ENCODE measurements at places on chromosomes 5 and 9. TPM values are rescaled to one million over a fixed set of nuclear protein-coding genes. Genes with fewer than 3 reads are reported as not detected.

- H3K36me3 ChIP-seq = no peaks in the 10 kb centered on the region
- no peaks in the 10 kb centered on the region for H3K4me1 ChIP-seq
- peaks cover 3% of the 10 kb centered on the region for H3K27me3 ChIP-seq
Observed at GRCh38 chr9:117415358-117415914, 579 bp upstream of the ASTN2 start.

- H3K4me1 ChIP-seq = peaks cover 32% of the 10 kb centered on the region
- no peak overlapping the region for H3K27ac ChIP-seq
- no peaks in the 10 kb centered on the region for H3K27me3 ChIP-seq
- no peaks in the 10 kb centered on the region for H3K36me3 ChIP-seq
- DNase-seq = no peak
Observed at GRCh38 chr5:158975363-158975762, 124.4 kb downstream of the EBF1 start.

GRCh38 chr9:115142090-115142489, 24.1 kb upstream of the TNC start:
- no peak for DNase-seq
- H3K4me1 ChIP-seq = no peaks in the 10 kb centered on the region
- H3K27me3 ChIP-seq = no peaks in the 10 kb centered on the region
- H3K36me3 ChIP-seq = no peaks in the 10 kb centered on the region
- H3K27ac ChIP-seq = no peak overlapping the region
- no peak overlapping the region for H3K4me3 ChIP-seq

DNA sequence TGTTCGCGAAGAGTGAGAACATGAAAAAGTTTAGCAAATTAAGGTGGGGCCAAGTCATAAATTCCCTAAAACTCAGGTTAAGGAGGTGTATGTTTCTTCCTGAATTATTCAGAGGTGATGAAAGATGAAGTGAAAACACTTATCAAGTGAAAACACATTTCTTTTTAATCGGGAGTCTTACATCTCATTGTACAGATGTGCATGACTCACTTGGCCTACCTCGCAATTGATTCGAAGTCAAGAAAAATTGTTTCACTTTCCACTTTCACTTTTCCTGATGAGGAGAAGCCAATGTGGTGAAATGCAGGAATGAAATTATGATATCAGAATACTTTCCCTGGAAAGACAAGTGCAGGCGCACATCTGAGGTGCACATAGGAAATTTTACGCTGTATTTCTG, 78.7 kb downstream of the SLC25A46 start:
- H3K27me3 ChIP-seq = no peaks in the 10 kb centered on the region
- H3K4me3 ChIP-seq = no peak overlapping the region
- H3K27ac ChIP-seq = no peak overlapping the region
- H3K36me3 ChIP-seq = no peaks in the 10 kb centered on the region
- no peak for DNase-seq

GRCh38 chr5:40646266-40646665, 33.4 kb upstream of the PTGER4 start:
- no peaks in the 10 kb centered on the region for H3K36me3 ChIP-seq
- H3K4me1 ChIP-seq = no peaks in the 10 kb centered on the region
- no peaks in the 10 kb centered on the region for H3K27me3 ChIP-seq
- DNase-seq = no peak
- no peak overlapping the region for H3K4me3 ChIP-seq

- no peak overlapping the region for H3K4me3 ChIP-seq
- no peaks in the 10 kb centered on the region for H3K4me1 ChIP-seq
- H3K36me3 ChIP-seq = no peaks in the 10 kb centered on the region
- no peak overlapping the region for H3K27ac ChIP-seq
Observed at GRCh38 chr9:134983074-134983473, 65.4 kb upstream of the FCN1 start.

- H3K4me3 ChIP-seq = no peak overlapping the region
- H3K27ac ChIP-seq = no peak overlapping the region
- no peaks in the 10 kb centered on the region for H3K27me3 ChIP-seq
- no peak for DNase-seq
- no peaks in the 10 kb centered on the region for H3K36me3 ChIP-seq
Observed at GRCh38 chr9:135243201-135244190, 156.0 kb downstream of the OLFM1 start.

DNA sequence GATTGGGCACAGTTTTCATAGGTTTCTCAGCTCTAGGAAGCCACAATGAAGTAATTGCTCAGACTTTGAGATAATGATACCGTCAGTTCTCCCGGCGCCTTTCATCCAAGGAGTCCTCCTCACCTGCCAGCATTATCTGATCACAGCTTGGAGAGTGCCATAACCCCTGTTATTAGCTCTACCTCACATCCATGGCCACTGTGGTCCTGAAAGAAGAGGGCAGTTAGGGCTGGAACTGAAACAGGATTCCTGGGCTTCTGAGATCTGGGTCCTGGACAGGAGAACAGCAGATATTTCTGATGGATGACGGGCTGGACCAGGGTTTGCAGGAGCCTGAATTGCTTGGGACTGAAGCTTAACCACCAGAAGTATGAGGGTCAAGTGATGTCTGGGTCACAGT, 13.5 kb downstream of the RGS3 start:
- H3K4me1 ChIP-seq = peaks cover 55% of the 10 kb centered on the region
- no peak for DNase-seq
- no peaks in the 10 kb centered on the region for H3K27me3 ChIP-seq
- peak overlapping the region; percentile 69 for H3K27ac ChIP-seq

GRCh38 chr9:87184956-87185642, 237.8 kb upstream of the GAS1 start:
- no peaks in the 10 kb centered on the region for H3K4me1 ChIP-seq
- no peak overlapping the region for H3K27ac ChIP-seq
- no peak overlapping the region for H3K4me3 ChIP-seq
- no peaks in the 10 kb centered on the region for H3K27me3 ChIP-seq
- H3K36me3 ChIP-seq = no peaks in the 10 kb centered on the region
- no peak for DNase-seq

DNA sequence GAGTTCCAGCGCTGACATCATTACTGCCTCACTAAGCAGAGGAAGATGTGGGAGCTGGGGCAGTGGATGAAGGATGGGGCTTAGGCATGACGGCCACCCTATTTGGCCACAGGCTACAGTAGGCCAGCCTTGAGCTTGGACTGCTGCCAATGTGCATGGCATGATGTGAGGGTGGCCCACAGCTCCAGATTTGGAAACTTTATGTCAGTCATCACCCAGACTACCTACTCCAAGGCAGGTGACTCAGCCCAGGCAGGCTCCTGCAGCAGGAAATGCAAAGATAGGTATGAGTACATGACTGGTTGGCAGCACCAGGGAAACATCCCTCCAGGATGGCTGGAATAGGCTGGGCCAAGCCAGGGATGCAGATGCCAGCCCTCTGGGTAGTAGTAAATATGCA, 303.6 kb downstream of the SPOCK1 start:
- H3K27me3 ChIP-seq = no peaks in the 10 kb centered on the region
- H3K4me1 ChIP-seq = no peaks in the 10 kb centered on the region
- DNase-seq = no peak
- H3K36me3 ChIP-seq = no peaks in the 10 kb centered on the region
- H3K4me3 ChIP-seq = no peak overlapping the region
- no peak overlapping the region for H3K27ac ChIP-seq

GRCh38 chr9:131008563-131008908, 438 bp upstream of the LAMC3 start:
- H3K36me3 ChIP-seq = no peaks in the 10 kb centered on the region
- H3K4me3 ChIP-seq = peak overlapping the region; percentile 37
- DNase-seq = no peak
- no peaks in the 10 kb centered on the region for H3K27me3 ChIP-seq
- H3K4me1 ChIP-seq = peaks cover 5% of the 10 kb centered on the region

DNA sequence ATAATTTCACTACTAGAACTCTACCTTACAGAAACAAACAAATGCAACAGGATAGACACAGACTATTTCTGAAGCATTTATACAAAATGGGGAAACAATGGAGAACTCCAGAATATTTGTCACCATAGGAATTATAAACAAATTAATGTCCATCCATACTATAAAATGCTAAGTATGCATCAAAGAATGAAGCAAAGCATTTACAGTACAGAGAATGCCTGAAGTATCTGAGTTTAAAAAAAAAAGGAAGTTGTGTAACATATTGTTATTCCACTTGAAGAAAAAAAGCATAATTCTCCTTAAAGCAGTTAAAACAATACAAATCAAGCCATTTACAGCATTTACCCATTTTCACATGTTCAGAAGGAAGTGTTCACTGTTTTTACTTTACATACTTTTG, 53.0 kb downstream of the DROSHA start:
- H3K36me3 ChIP-seq = peaks cover 16% of the 10 kb centered on the region
- H3K4me1 ChIP-seq = no peaks in the 10 kb centered on the region
- H3K27me3 ChIP-seq = no peaks in the 10 kb centered on the region
- DNase-seq = no peak

- no peaks in the 10 kb centered on the region for H3K4me1 ChIP-seq
- no peaks in the 10 kb centered on the region for H3K36me3 ChIP-seq
- H3K27me3 ChIP-seq = no peaks in the 10 kb centered on the region
- no peak for DNase-seq
Observed at GRCh38 chr5:39742916-39743315, 318.1 kb upstream of the DAB2 start.

- no peak overlapping the region for H3K27ac ChIP-seq
- no peak for DNase-seq
- H3K4me3 ChIP-seq = no peak overlapping the region
- no peaks in the 10 kb centered on the region for H3K27me3 ChIP-seq
- no peaks in the 10 kb centered on the region for H3K4me1 ChIP-seq
- no peaks in the 10 kb centered on the region for H3K36me3 ChIP-seq
Observed at GRCh38 chr5:80738466-80738865, 83.7 kb upstream of the DHFR start.

- H3K27ac ChIP-seq = no peak overlapping the region
- DNase-seq = no peak
- H3K27me3 ChIP-seq = no peaks in the 10 kb centered on the region
- no peaks in the 10 kb centered on the region for H3K36me3 ChIP-seq
- H3K4me3 ChIP-seq = no peak overlapping the region
Observed at GRCh38 chr9:133637451-133638055, 1.4 kb downstream of the DBH start.

DNA sequence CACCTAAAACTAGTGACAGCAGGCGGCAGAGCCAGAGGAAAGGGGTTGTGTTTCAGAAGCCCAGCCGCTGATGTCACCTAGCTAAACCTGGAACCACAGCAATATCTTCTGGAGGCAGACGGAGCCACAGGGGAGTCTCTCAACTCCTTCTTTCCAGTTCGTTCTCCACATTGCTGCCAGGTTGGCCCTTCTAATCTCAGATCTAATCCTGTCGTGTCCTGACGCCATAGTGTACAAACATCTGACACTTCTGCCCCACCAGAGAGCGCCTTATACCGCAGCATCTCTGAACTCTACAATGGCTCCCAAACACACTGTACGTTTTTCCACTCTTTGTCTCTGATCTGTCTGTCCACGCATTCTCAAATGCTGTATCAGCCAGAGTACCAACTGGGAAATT, 240.0 kb downstream of the SMARCA2 start:
- H3K36me3 ChIP-seq = no peaks in the 10 kb centered on the region
- no peak for DNase-seq
- no peak overlapping the region for H3K4me3 ChIP-seq
- no peak overlapping the region for H3K27ac ChIP-seq

DNA sequence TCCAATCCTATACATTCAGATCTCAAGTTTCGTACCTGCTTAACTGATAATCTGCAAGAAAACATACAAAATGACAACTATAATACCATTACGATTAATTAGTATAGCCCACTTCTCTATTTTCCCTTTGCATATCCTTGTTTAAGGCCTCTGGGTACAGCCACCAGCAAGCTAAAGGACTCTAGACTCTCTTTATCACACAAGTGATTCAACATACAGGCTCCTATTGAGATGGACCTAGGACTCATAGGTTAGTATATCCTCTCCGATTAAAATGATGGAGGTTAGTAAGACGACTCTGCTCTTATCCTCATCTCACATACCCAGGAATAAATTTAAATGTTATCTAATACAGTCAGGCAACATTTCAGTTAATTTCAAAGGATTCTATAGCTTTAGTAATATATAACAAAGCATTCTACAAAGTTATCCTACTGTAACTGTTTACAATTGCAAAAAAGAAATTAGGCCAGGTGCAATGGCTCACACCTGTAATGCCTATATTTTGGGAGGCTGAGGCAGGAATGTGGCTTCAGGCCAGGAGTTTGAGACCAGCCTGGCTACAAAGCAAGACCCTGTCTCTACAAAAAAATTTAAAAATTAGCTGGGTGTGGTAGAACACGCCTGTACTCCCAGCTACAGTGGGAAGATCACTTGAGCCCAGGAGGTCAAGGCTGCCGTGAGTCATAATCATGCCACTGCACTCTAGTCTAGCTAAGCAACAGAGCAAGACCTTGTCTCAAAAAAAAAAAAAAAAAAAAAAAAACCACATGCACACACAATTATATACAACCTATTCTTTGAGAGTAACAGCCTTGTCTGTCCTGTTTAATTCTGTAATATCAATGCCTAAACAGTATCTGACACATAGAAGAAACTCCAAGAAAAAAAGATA, 15.4 kb downstream of the HAUS6 start:
- no peak overlapping the region for H3K4me3 ChIP-seq
- no peak for DNase-seq

GRCh38 chr5:1781107-1781506, 18.5 kb downstream of the MRPL36 start:
- H3K27ac ChIP-seq = no peak overlapping the region
- H3K4me3 ChIP-seq = no peak overlapping the region

DNA sequence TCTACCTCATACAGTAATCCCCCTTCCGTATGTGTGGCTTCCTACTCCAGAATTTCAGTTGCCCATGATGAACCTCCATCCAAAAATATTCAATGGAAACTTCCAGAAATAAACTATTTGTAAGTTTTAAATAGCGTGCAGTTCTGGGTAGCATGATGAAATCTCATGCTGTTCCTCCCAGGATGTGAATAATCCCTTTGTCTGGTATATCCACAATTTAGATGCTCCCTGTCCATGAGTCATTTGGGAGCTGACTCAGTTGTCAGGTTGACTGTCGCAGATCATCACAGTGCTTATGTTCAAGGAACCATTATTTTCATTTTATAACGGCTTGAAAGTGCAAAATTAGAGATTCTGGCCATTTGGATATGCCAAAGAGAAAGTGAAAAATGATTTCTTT, 290.1 kb upstream of the CDH9 start:
- DNase-seq = no peak
- no peaks in the 10 kb centered on the region for H3K4me1 ChIP-seq
- H3K27me3 ChIP-seq = no peaks in the 10 kb centered on the region

DNA sequence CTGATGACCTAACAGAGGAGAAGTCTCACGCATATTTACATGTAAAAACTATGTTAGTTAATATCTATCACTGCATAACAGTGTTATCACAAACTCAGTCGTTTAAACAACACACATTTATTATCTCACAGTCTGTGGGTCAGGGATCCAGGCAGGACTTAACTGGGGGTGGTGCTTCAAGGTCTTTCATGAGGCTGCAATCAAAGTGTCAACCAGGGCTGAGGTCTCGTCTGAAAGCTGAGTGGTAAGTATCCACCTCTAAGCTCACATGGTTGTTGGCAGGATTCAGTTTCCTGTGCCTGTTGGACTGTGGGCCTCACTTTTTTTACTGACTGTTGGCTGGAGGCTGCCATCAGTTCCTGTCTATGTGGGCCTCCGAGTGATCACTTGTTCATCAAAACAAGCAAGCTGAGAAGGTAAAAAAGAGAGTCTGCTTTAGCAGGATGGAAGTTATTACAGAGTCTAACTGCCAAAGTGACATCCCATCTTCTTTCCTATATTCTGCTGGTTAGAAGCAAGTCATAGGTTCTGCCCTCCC, 188.6 kb downstream of the CARTPT start:
- no peaks in the 10 kb centered on the region for H3K36me3 ChIP-seq
- DNase-seq = no peak
- H3K4me3 ChIP-seq = no peak overlapping the region
- H3K27me3 ChIP-seq = no peaks in the 10 kb centered on the region

OR1J2 gene
- total RNA-seq = not detected

NUTM2G gene
- not detected for total RNA-seq

ECM2 gene
- total RNA-seq = 7.3 TPM

FOXD4L4 gene
- not detected for total RNA-seq

PKD2L2 gene
- total RNA-seq = not detected
